ENCODE measurements at places on chromosomes 5 and 9.
A peak's percentile ranks its signal among the peaks of the same experiment; 100 is the strongest.

DNA sequence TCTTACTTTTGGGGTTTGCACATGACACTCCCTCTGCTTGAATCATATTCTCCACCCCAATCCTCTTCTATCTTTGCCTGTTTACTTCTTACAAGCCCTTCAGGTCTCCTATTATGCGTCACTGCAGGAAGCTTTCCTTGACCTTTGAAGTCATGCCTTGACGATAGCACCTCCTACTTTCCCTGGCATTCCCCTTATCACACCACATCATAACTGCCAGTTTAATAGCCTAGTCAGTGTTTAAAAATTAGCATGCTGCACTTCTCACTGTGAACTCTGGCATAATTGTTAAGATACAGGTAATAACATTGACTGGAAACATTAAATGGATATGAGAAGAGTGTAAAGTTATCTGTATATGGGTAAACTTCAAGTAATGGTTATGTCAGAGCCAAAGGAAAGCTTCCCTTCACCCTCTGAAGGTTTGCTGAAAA, 37.1 kb upstream of the CEP120 start:
- peak; percentile 21 for DNase-seq

DNA sequence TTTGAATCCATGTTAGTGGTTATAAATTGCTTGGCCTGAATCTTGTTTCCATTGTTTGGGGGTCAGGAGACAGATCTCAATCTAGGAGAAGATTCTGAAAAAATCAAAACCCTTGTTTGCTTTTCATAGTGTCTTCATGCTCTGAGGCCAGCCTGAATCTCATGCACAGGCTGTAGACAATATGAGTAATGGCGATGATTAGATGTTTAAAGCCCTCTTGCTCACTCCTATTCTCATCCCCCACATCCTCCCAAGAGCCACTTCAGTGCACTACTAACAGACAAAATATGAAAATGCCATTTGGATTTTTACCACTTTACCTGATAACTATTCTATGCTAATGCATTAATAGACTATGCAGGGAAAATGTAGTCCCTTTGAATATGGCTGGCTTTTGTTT, 129.4 kb downstream of the NUDT12 start:
- no peak for DNase-seq

DNA sequence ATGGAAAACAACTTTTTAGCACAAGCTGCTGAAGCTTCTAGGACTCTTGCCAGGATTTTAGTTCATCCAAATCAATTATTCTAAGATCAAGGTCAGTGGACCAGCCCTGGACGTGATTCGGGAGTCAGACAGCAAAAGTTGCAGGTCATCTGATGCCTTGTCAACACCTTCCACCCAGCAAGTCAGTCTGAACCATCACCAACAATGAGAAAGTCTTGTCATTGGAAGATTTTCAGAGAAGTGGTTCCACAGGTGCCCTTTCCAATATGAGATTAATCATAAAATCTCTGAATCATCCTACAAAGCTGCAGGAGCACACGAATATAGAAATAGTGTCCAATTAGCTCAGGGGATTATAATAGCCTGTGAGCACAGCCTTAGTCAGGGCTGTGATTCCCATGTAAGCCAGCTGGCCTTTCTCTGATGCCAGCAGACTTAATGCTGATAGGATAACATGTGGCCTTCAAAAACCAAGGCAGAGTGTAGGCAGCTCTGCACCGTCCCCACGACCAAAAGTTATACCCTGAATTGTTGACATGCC, 445.0 kb upstream of the TRPC7 start:
- no peak for DNase-seq

DNA sequence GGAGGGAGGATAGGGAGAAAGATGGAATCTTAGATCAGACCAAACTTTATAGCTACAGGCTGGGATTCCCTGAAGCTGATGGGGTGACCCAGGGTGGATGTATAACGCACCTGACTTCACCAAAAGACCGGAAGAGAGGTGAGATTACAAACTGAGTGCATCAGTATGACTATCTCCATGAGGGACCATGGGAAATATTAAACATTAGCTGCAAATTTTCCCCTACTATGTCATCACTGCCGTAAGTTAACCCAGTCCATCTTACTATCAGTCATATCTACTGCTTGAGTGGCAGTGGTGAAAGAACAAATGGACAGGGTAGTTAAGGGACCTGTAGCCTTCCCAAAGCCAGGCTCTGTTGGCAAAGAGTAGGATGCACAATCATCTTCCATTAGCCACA, 368.3 kb downstream of the EFNA5 start:
- no peak for DNase-seq

DNA sequence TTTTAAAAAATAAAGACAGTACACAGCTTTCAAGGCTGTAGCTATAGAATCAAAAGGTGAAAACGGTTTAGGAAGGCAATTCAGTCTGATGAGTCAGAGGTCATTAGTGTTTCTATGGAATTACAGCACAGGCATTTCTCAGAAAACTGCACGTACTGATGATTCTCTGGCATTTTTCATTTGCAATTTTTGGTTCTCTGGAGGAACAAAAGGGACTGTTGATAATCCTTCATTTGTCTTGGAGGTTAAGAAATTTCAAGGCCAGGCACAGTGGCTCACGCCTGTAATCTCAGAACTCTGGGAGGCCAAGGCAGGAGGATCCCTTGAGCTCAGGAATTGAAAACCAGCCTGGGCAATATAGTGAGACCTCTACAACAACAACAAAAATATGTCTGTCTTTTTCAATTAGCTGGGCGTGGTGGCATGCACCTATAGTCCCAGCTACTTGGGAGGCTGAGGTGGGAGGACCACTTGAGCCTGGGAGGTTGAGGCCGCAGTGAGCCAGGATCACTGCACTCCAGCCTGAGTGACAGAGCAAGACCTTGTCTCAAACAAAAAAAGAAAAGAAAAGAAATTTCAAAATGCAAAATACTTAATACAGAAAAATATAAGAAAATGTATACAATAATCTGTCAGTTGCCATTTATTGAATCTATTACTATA, 27.3 kb downstream of the NR6A1 start:
- DNase-seq = no peak

DNA sequence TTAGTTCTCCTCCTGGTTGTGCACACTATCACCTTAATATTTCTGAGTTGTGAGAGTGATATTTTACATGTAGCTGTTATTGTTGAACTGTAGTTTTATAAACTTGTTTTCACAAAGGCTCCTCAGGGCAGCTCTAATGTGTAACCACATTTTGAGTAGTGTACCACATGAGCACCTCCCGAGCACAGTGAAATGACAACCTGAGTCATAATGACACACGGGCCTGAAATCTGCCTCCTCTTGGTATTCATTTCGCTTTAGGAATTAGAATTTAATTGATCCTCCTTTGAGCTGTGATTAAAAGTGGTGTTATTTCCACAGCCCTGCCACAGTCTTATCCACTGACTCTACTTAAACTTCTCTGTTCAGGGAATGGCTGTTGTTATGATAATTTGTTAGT, 7.9 kb downstream of the MTRR start:
- no peak for DNase-seq

DNA sequence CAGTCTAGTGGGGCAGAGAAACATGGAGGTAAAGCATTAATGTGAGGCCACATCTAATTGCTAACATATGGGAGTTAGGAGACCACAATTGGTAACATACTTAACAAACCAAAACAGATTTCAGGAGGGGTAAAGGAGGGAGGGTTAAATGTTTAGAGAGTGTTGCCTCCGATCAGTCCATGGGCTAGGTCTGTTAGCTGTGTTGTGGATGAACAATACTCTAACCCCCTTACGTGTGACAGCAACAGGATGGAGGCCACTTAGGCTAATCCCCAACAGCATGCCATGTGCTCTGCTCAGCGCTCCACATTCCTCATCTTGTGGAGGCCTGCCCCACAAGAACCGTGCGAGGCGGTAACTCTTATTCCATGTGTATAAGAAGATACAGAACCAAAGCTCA, 167.0 kb downstream of the CRB2 start:
- DNase-seq = no peak

DNA sequence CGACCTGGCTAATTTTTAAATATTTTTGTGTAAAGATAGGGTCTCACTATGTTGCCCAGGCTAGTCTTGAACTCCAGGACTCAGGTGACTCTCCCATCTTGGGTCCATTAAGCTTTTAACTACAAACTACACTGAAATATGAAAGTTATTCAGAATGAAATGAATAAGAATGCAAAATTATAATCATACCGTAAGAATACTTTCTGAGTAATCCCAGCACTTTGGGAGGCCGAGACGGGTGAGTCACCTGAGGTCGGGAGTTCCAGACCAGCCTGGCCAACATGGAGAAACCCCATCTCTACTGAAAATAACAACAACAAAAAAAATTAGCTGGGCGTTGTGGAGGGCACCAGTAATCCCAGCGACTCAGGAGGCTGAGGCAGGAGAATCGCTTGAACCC, 1.1 kb upstream of the ORM1 start:
- no peak for DNase-seq

- no peak for DNase-seq
Observed at GRCh38 chr5:66540078-66540477, 56.1 kb upstream of the MAST4 start.

DNA sequence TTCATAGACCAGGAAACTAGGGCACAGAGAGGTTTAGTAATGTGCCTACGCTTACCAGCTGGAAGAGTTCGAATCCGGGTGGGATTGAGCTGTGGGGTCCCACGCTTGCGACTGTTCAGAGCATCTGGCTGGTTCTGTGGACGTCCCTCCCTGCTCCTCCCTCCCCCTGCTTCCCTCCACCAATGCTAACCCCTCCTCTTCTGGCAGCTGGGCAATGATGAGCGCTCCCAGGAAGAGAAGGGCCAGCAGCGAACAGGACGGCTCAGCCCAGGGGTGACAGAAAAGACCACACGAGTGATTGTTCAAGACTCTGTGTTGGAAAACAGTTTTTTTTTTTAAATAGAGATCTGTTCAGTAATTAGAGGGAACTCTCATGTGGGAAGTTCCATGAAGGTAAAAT, 6.9 kb downstream of the FAM163B start:
- no peak for DNase-seq

- DNase-seq = no peak
Observed at GRCh38 chr9:72462340-72462739, 59.1 kb upstream of the TMC1 start.

DNA sequence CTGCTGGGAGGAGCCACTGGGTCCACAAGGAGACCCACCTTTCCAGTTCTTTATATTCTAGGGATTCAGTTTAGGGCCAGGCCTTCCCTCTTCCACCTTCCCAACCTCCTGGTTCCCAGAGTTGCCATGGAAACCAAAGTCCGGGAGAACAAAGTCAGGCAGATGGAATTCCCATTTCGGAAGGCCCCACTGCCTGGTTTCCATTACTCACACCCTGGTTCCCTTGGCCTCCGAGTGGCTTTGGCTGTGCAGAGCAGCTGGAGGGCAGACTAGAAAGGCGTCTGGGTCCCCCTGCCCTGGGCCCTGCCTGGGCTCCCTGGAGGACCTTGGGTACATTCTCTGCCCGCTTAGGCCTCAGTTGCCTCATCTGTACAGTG, 136.1 kb downstream of the RGS3 start:
- DNase-seq = no peak

GRCh38 chr5:152883066-152883775, 478.1 kb upstream of the NMUR2 start:
- no peak for DNase-seq

- peak; percentile 55 for DNase-seq
Observed at GRCh38 chr9:134422301-134423090, 96.2 kb downstream of the RXRA start.

All from body of pancreas (tissue), 4 donors.